T-cell (primary cell): ENCODE measurements at places on chromosomes 3 and 15.

GRCh38 chr15:91787198-91787597, 66.3 kb upstream of the SLCO3A1 start:
- peaks cover 15% of the 10 kb centered on the region for H3K27me3 ChIP-seq
- no peak overlapping the region for H3K4me3 ChIP-seq
- no peak overlapping the region for H3K27ac ChIP-seq
- no peaks in the 10 kb centered on the region for H3K36me3 ChIP-seq

DNA sequence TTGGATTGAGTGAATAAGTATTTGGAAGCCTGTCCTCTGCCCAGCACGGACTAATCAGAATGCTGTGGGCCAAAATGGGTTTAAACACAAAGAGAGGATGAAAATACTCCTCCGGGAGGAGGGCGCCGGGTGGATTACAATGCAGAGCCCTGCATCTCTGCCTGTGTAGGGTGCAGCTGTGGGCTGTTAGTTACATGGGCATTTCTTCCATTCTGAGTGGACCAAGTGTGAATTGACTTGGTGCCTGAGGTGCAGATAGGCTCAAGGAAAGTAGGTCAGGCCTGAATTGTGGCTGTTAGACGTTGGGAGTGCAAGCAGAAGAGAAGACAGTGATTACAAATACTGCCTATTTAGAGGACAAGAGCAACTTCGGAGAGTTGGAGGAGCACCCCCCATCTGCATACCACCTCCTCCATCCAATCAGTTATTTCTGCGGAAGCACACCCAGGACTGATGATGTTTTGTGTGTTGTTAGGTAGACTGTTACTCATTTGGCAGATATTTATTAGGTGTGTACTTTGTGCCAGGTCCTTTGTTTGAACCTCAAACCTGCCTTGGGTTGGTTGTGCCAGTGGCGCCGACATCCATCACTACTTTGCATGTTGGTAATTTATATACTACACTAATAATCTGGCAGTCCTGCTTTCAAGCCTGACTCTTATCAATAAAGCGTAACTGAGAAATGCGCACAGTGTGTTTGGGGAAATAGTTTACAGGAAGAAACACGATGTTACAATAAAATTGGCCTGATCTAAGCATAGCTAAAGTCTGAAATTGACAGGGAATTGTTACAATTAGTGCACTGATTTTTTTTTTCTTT, 33.0 kb downstream of the PTPRG start:
- H3K36me3 ChIP-seq, result no peaks in the 10 kb centered on the region
- H3K27ac ChIP-seq, result no peak overlapping the region
- no peak overlapping the region for H3K4me3 ChIP-seq
- H3K27me3 ChIP-seq, result no peaks in the 10 kb centered on the region
- no peak for DNase-seq

DNA sequence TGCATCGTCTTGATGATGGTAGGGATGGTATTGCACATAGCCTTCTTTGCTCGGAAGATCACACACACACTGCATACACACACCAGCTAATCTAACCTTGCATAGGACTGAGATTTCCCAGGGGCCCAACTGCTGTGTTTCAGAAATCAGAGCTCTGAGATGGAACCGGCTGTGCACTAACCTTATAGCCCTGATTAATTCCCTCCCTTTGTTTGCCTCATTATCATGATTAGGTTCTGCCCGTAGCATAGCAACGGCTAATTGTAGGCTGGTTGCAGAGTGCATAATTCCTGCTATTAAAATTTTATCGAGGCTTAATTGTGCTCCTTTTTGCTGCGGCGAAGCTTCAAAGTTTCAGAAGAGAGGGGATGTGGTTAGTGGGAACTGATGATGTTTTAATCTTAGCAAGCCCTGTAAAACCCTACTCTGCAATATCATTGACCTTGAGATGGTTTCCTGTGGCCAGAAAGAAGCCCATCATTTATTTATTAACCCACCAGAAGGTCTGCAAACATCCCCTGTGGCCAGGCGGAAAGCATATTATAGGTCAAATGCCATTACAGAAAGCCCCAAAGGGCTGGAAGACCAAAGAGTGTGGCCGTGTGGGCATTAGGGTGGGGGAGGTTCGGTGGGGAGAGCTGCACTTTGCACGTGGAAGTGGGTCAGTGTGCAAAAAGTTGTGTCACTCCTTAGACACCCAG, 56.2 kb upstream of the GLCE start:
- H3K4me1 ChIP-seq, result no peaks in the 10 kb centered on the region
- no peak overlapping the region for H3K27ac ChIP-seq
- H3K36me3 ChIP-seq, result no peaks in the 10 kb centered on the region
- DNase-seq, result no peak

GRCh38 chr15:67915461-67916374, 75.9 kb upstream of the RNU6-1 start:
- no peaks in the 10 kb centered on the region for H3K27me3 ChIP-seq
- no peaks in the 10 kb centered on the region for H3K4me1 ChIP-seq
- no peak overlapping the region for H3K27ac ChIP-seq
- no peak for DNase-seq

DNA sequence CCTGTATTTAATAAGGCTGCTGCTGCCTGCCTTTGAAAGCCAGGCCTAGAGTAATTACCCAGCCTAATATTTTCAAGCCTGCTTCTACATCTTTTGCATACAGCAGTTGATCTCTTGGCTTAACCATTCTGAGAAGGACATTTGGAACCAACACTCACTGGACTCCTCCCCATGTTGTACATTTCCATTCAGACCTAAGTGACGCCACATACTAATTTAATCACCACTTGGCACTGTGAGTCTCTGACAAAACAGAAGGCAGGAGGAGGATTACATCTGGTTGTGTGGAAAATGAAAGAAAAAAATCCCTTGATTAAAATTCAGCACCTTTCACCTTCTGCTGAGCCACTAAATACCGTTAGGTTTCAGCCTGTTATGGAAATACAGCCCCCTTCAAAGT, 102.2 kb upstream of the ARRDC4 start:
- H3K27me3 ChIP-seq, result no peaks in the 10 kb centered on the region
- H3K4me1 ChIP-seq, result no peaks in the 10 kb centered on the region
- no peak overlapping the region for H3K27ac ChIP-seq
- no peak for DNase-seq
- H3K4me3 ChIP-seq, result no peak overlapping the region
- no peaks in the 10 kb centered on the region for H3K36me3 ChIP-seq

DNA sequence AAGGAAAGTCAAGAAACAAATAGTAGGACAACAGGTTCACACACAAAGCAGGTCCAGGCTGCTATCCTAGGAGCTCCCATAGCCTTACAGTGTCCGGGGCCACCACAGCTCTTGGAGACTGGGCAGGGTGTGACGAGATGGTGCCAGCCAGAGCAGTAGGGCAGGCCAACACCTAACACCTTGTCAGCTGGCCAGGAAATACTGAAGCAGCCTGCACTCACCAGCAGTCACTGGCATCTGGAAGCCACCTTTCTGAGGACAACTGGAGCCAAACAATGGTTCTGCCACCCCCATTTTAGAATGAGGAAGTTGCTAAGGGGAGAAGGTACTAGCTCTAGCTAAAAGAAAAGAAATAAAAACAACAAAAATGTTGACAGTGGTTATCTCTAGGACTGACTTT, 47.2 kb downstream of the CCDC12 start:
- no peak for DNase-seq
- H3K4me1 ChIP-seq, result peaks cover 89% of the 10 kb centered on the region
- H3K4me3 ChIP-seq, result no peak overlapping the region
- H3K27me3 ChIP-seq, result no peaks in the 10 kb centered on the region
- H3K27ac ChIP-seq, result no peak overlapping the region

GRCh38 chr3:146498002-146498736, 28.8 kb upstream of the PLSCR2 start:
- no peaks in the 10 kb centered on the region for H3K4me1 ChIP-seq
- DNase-seq, result peak; percentile 33
- H3K27me3 ChIP-seq, result no peaks in the 10 kb centered on the region

DNA sequence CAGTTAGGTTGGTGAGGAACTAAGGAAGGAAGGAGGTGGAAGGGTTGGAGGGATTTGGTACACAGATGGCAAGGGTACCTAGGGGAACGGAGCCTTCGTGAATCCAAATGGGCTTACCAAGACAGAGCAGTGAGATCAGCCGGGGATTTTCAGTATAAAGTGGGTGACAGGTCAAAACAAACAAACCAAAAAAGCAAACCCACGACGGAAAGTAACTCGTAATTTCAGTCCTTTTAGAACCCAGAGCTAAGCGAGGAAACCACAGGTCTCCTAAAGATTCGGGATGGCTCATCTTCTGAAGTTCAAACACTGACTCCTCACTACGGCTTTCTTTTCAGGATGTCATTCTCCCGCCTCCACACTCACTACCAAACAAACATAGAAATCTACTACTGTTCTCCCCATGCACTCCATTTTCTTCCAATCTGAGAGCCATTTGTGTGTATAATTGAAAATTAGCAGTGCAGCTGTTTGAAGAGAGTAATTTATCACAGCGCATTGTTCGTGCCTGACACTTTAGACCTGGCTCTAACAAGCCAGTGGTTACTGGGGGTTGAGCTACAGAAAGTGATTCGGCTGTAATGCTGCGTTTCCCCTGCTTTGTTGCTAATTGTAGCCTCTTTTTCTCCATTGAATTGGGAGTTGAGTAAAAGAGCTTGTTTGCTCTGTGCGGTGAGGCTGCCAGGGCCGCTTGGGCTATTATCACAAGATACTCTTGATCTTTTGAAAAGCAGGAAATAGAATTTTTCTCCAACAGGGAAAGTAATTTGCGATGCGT, 64.7 kb upstream of the CCDC39 start:
- H3K27ac ChIP-seq, result no peak overlapping the region
- no peak for DNase-seq
- H3K4me3 ChIP-seq, result no peak overlapping the region
- no peaks in the 10 kb centered on the region for H3K4me1 ChIP-seq
- H3K36me3 ChIP-seq, result no peaks in the 10 kb centered on the region

DNA sequence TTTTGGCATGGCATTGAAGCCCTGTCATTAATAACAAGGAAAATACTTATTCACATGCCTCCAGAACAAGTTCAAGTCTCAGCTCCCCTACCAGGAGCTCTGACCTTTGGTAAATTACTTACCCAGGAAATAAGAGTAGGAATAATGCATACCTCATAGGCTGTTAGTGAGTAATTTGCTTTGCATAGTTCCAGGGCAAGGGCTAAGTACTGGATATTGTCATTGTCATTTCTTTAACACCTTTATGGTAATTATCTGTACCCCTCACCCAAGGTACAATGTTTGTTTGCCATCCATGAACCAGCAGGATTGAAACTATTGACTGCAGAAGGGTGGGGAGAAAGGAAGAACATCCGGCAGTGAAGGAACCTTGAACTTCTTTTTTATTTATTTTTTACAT, 148.5 kb downstream of the SOX2 start:
- H3K27me3 ChIP-seq, result no peaks in the 10 kb centered on the region
- H3K4me1 ChIP-seq, result no peaks in the 10 kb centered on the region
- no peaks in the 10 kb centered on the region for H3K36me3 ChIP-seq
- H3K27ac ChIP-seq, result no peak overlapping the region

GRCh38 chr3:158330870-158331269, 221.0 kb downstream of the RSRC1 start:
- no peaks in the 10 kb centered on the region for H3K4me1 ChIP-seq
- DNase-seq, result no peak
- H3K4me3 ChIP-seq, result no peak overlapping the region
- no peaks in the 10 kb centered on the region for H3K27me3 ChIP-seq

DNA sequence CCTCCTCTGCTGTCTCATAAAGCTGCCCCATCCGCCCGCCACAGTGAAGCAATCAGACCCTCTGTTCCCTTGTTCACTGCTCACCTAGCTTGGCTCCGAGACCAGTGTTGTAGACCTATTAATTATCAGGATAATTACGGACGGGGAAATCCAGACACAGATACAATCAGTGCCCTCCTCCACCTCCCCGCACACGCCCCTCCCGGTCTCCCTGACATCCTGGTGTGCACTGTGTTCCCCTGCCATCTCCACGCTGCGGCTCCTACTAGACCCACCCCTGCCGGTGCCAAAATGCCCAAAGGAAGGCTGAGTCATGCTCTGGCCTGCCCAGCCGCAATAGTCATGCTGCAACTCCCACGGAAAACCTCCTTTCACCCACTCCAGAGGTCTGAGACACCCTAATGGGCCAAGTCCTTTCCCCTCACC, 277.3 kb upstream of the TLE3 start:
- no peak overlapping the region for H3K27ac ChIP-seq
- peaks cover 12% of the 10 kb centered on the region for H3K4me1 ChIP-seq
- no peak for DNase-seq
- no peaks in the 10 kb centered on the region for H3K36me3 ChIP-seq

- H3K36me3 ChIP-seq, result no peaks in the 10 kb centered on the region
- H3K27ac ChIP-seq, result peak overlapping the region; percentile 86
- no peak overlapping the region for H3K4me3 ChIP-seq
- H3K27me3 ChIP-seq, result no peaks in the 10 kb centered on the region
- peaks cover 65% of the 10 kb centered on the region for H3K4me1 ChIP-seq
These were observed 39.5 kb downstream of the STARD5 start for GRCh38 chr15:81284256-81285031.

DNA sequence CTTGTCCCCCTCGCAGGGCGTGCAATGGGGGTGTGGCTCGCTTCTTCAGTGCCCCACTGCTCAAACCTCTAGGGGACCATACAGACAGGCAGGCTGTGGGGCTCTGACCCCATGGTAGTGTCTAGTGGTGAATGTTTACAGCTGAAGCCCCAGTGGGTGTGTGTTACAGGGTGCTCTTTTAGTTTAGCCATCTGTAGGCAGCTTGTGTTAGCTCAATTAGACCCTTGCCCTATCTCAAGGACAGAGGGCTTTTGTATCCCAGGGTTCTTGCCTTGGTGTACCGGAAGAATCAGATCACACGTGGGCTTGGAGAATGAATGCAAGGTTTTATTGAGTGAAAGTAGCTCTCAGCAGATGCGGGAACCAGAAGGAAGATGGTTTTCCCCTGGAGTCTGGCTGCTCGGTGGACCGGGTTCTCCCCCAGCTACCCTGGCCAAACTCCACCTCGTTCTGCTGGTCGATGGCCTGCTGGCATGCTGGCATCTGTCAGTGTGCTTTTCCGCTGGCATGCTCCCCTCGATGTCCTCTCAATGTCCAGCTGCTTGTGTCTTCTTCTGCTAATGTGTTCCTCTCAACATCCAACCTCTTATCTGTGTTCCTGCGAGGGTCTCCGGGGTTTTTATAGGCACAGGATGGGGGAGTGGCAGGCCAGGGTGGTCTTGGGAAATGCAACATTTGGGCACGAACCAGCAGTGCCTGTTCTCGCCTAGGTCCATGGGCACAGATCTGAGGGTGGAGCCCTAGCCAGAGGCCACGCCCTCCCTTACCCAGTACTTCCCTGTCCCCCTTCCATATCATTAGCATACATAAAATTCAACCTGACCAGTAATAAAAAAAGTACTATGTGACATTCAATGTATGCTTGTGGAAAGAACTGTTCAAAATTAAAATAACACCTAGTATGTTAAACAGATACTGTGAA, 6.6 kb downstream of the SPCS1 start:
- no peak overlapping the region for H3K4me3 ChIP-seq
- no peak for DNase-seq
- H3K27ac ChIP-seq, result no peak overlapping the region
- H3K36me3 ChIP-seq, result no peaks in the 10 kb centered on the region

GRCh38 chr15:70277556-70277955, 179.8 kb upstream of the TLE3 start:
- no peak overlapping the region for H3K27ac ChIP-seq
- H3K4me1 ChIP-seq, result no peaks in the 10 kb centered on the region
- H3K4me3 ChIP-seq, result no peak overlapping the region
- no peaks in the 10 kb centered on the region for H3K36me3 ChIP-seq
- no peak for DNase-seq
